GM23338 (cell line): ENCODE measurements at places on chromosomes 1 and 21.

- peak; percentile 35 for DNase-seq
These were observed 18.9 kb downstream of the SGIP1 start for GRCh38 chr1:66552829-66553228.

- DNase-seq: no peak
These were observed 396.4 kb upstream of the VAMP3 start for GRCh38 chr1:7374563-7375160.

DNA sequence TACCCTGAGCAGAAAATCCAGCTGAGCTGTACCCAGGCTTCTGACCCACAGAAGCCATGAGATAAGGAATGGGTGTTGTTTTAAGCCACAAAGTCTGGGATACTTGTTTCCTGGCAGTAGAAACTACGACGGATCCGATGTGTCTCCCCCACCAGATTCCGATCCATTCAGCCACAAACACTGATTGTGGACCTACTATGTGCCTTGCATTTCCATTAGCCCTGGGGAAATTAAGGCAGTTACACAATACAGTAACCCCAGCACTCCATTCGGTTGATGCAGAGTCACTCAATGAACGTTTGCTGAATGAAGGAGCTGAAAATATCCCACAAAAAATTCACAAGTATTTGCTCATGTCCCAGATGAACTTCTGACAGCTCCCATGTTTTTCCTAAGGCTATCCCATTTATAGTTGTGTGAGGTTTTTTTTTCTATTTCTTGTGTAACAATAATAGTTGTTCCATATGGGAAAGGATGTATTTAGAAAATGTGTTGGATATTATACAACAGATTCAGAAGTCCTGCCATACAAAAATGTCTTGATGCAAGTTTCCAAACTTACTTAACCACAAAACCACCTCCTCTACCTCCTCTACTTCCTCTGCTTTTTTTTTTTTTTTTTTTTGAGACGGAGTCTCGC is 29.6 kb upstream of the KAZN start:
- no peak for DNase-seq

GRCh38 chr1:50645139-50645538 is 221.9 kb upstream of the DMRTA2 start:
- peak; percentile 45 for DNase-seq

DNA sequence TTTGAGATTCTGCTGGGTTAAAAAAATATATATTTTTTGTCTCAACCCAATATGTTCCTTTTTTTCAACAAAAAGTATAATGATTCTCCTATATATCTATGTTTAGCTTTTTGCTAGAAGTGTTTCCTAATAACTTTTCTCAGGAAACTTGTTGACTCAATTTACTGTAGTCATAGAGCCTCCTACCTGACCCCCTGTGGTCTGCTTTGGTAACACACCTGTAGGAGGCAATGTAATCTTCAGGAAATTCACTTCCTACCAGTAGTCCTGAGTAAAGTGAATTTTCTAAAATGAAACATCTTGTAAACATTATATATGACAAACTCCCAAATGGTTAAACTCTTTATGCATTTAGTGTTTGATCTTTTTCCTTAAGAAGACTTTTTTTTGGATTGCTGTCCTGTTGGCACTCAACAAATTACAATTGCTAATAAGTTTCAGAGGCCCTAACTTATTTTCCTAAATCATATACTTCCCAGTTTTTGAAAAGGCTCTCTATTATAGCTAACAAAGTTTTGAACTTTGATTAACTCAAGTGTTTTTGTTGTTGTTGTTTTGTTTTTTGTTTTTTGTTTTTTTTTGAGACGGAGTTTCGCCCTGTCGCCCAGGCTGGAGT is 118.3 kb downstream of the OLFML2B start:
- DNase-seq: peak; percentile 80

DNA sequence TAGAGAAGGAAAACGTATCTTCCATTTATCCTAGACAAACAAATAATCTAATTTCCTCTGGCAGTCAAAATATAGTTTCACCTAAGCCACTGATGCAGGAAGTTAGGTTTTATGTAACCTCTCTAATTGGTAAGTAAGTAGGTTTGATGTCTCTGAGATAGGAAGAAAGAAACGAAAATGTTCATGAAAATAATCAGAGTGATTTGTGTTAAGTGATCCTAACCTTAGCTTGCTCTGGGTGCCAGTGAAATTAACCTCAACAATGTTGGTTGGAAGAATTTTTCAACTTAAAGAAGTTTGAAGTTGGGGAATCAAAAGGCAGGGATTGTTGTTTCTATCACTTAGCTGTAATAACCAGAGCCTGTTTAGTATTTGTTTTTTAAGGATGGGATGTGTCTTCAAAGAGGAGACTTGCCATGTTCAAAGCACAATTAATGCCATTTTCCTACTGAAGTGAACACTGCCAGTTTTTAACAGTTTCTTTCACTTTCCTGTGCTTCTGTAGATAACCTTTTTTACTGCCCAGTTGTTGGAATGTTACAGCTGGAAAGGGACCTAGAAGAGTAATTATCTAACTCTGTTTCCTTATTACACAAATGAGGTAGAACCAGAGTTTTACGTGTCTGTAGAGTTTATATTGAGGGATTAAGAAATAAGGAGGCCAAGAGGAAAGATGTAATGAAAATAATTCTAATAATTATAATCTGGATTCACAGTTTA is 18.4 kb downstream of the HIPK1 start:
- DNase-seq: no peak

DNA sequence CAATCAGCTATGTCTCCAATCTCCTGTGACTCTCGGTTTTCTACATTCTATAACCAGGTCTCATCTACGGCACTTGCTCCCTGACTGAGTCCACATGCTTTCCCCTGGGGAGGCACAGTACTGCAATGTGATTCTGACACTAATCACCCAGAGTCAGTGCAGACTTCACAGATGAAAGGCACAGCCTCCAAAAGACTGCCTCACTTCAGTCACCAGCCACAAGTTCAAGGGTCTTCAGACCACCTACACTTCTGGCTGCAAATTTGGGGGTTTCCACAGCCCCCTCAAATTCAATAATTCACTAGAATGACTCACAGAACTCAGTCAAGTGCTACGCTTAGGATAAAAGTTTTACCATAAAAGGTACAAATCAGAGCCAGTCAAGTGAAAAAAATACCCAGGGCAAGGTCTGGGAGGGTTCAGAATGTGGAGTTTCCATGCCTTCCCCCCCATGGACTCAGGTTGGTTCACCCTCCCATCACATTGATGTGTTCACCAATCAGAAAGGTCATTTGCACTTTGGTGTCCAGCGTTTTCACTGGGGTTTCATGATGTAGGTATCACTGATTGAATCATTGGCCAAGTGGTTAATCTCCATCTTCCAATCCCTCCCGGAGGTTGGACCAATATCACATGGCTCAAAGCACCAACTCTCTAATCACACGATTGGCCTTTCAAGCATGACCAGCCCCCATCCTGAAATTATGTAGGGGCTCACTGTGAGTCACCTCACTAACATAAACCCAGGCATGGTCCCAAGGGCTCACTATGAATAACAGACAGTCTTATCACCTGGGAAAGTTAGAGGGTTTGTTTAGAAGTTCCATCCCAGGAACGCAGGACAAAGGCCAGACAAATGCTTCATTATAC is 182.9 kb upstream of the CAMK1G start:
- no peak for DNase-seq

DNA sequence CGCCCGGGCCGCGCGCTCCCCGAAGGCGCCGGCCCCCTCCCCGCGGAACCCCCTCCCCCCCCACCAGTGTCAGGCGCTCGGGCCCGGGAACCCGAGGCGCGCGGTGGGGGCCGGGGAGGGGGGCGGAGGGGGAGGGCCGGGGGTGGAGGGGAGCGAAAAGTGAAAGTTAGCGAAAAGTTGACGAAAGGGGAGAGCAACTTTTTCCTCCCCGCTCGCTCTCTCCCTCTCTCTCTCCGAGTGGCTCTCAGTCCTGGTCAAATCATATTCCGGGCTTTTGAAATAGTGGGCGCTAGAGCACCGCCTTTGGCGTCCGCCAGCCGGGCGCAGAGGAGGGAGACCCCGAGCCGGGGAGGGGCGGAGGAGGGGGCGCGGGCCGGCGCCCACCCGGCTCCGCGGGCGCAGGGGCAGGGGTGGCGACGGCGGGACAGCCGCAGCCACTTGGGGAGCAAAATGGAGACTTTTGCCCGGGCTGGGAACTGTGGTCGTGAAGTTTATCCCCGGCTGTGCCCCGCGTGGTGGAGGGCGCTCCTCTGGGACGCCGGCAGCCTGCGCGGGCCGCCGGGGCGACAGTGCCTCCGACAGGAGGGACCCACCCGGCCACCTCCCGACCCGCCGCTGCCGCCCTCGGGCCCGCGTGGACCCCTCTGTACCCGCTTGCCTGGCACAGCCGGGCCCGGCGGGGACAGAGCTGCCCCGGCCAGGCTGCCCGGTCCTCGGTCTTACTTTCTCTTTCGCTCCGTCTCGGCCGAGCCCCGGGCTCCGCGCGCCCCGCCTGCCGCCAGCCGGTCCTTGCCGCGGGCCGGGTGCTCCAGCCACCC is 697 bp downstream of the PRDM16 start:
- peak; percentile 68 for DNase-seq

DNA sequence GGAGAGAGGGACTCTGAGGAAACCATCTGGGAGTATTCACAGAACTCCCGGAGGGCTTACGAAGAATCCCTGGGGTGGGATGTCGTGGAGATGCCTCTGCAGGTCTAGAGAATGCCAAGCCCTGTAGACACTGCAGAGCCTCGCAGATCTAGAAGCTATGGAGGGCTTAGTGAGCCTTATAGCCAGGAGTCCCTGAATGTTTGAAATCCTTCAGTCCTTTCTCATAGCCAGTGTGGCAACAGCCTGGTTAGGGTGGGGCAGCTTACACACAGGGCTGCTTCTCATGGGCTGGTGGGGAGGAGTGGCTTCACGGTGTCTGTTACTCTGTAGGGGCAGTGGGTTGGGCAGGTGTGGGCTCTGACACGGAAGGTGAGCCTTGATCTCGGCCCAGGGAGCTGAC is 44.2 kb upstream of the KDM4A start:
- DNase-seq: no peak

DNA sequence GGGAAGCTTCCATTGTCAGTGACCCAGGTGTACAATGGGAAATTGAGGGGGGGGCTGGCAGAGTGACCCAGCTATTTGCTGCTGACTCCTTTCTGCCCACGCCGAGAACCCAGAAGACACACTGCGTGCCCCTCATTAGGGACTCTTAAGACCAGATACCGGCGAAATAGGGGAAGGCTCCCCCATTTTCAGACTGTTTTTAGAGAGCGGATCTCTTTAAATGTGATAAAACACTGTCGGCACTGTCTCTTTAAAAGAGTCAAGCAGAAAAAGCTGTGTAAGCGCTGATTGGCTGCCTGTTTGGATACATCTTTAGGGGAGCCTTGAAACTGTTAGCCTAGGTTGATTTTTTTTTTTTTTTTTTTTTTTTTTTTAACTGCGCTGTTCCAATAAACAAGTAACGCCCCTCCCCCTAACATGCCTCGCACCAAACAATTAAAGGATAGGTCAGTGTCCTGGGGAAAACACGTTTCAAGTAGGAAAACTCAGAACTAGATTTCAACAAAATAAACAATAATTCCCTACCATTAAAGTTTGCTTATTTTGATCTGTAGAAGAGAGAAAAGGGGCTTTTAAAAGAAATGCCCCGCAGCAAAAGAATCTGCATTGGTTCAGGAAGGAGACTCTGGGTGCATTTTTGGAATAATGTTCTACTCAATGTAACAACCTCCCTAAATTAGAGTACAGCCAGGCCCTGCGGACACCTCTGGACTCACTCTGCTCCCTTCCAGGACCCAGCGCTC is 1.4 kb upstream of the SSBP3 start:
- DNase-seq: peak; percentile 98

DNA sequence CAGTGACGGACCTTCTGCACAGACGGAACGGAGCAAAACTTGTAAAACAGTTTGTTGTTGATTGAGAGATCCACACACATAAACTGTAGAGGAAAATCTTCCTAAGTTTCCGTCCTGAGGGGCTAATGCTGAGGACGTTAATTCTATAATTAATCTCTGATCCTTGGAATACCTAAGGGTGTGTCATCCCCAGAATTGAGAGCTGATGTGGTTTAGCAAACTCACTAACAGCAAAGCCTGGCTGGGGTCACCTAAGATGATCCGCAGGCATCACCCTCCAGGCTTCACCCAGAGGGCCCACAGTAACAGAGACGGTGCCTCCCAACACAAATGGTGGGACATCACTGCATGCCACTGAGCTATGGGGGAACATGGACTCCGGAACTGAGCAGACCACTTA is 97.5 kb downstream of the SMYD2 start:
- DNase-seq: no peak

GRCh38 chr1:88399690-88400089 is 284.4 kb upstream of the PKN2 start:
- DNase-seq: no peak

DNA sequence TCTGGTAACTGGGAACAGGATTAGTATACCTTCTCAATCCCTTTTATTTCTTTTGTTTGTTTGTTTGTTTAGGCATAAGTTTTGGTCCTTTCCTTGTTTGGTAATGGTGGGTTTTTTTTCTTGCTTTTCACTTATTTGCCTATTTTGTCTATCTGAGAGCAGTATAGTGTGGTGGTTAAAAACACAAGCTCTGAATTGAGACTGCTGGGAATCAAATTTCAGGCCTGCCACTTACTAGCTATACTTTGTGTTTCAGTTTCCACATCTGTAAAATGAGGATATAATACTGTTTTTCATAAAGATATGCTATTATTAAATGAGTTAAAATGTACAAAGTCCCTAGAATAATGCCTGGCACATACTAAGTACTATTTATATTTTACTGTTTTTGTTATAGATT is 81.6 kb upstream of the IVNS1ABP start:
- DNase-seq: no peak

DNA sequence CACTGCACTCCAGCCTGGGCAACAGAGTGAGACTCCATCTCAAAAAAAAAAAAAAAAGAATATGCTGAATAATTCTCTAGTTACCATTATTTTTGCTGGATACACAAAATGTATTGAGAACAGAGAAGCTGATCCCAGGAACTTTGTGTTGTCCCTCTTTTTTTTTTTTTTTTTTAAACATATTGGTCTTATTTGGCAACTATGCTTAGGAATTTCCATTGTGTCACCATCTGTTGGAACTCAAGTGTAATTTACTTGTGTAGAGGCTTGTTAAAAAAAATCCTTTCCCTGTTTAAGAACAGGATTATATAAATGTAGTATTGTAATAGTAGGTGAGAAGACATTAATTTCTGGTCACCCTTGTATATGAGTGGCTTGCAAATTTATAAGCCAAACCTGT is 28.6 kb downstream of the CAMSAP2 start:
- no peak for DNase-seq

- no peak for DNase-seq
These were observed 128.6 kb downstream of the HUNK start for GRCh38 chr21:32001390-32001789.

GRCh38 chr1:174884038-174884437 is 115.7 kb upstream of the CACYBP start:
- DNase-seq: no peak

GRCh38 chr1:5990913-5991312 is 1.3 kb downstream of the NPHP4 start:
- peak; percentile 61 for DNase-seq
